ENCODE measurements at places on chromosomes 2 and 18.

- DNase-seq = peak; percentile 77
Measured at GRCh38 chr2:112579241-112579640, 5.2 kb upstream of the CHCHD5 start.

DNA sequence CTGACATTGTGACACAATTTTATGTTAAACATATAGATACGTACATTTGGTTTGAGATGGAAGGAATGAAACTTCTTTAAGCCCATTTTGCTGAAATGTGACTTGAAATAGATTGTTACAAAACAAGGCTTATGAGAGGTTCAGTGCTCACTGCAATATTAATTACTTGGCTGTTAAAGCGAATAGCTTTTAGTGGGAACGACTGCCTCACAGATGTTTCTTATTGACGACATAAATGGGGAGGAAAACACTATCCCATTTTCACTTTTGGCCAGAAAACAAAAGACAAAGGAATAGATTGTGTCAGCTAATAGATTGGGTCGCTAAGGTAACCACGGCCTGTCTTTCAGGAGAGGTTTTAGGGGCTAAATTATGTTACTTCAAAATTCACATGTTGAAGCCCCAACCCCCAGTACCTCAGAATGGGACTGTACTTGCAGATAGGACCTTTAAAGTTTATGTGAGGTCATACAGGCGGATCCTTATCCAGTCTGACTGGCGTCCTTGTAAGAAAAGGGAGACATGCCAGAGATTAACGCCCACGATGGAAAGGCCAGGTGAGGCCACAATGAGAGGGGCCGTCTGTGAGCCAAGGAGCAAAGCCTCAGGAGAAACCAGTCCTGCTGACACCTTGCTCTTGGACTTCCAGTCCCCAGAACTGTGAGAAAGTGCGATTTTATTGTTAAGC, 10.8 kb downstream of the INPP1 start:
- no peak for DNase-seq

GRCh38 chr2:64062840-64063239, 43.6 kb upstream of the VPS54 start:
- peak; percentile 34 for DNase-seq

GRCh38 chr2:163119966-163120365, 281.4 kb upstream of the KCNH7 start:
- no peak for DNase-seq

- DNase-seq = peak; percentile 42
Measured at GRCh38 chr18:47595831-47596501, 334.5 kb downstream of the SMAD2 start.

DNA sequence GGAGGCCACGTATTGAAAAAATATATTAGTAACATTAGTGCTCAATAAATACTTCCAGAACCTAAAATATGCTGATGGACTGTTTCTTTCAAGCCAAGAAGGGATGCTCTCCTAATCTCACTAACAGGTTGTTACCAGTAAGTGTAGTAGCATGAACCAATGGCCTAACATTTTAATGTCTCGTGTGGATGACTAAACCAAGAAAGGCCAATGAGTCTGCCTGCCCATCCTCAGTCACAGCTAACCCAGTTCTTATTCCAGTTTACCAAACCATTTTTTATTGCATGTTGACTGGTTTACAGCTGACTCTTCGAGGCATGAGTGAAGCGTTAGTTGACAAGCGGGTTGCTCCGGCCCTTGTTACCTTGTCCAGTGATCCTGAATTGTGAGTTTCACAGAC, 45.1 kb upstream of the TNFRSF11A start:
- no peak for DNase-seq

- no peak for DNase-seq
Measured at GRCh38 chr2:217290467-217290866, 430.6 kb upstream of the TNP1 start.

- DNase-seq = no peak
Measured at GRCh38 chr2:8999102-8999446, 4.4 kb downstream of the MBOAT2 start.

DNA sequence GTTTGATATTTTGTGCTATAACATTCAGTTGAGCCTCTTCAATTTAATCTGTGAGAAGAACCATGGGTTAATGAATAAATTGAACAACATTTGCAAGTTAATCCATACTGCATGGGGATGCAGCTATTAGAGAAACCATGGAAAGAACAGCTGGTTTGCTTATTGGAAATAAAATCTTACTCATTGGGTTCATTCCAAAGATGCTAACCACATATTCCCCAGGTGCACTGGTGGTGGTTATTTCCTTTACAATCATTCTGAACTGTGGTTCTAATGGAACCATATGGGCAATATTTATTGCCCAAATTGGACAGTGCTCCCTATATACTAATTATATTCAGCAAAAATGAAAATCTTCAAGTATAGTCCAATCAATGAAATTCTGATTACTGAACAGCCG, 1200.4 kb upstream of the CDH2 start:
- no peak for DNase-seq

DNA sequence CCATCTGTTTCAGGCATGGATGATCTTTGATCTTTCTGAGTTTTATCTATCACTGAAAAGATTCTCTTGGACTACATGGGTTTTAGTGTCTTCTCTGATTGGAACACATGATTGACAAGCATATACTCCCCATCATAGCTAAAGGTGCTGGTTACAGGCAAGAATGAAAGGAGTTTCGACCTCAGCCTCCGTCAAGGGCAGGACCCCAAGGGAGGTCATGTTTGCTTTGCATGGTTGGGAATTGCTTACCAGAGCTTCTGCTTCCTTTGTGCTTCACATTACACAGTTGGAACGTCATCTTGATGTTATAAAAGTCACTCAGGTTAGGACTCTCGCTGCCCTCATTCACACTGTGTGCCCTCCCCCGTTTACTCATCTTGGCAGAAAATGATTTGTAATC, 287.7 kb downstream of the PIK3C3 start:
- no peak for DNase-seq

GRCh38 chr2:218003281-218003944, 618 bp upstream of the TNS1 start:
- DNase-seq = no peak

- DNase-seq = no peak
Measured at GRCh38 chr2:191638079-191638801, 39.7 kb upstream of the NABP1 start.

DNA sequence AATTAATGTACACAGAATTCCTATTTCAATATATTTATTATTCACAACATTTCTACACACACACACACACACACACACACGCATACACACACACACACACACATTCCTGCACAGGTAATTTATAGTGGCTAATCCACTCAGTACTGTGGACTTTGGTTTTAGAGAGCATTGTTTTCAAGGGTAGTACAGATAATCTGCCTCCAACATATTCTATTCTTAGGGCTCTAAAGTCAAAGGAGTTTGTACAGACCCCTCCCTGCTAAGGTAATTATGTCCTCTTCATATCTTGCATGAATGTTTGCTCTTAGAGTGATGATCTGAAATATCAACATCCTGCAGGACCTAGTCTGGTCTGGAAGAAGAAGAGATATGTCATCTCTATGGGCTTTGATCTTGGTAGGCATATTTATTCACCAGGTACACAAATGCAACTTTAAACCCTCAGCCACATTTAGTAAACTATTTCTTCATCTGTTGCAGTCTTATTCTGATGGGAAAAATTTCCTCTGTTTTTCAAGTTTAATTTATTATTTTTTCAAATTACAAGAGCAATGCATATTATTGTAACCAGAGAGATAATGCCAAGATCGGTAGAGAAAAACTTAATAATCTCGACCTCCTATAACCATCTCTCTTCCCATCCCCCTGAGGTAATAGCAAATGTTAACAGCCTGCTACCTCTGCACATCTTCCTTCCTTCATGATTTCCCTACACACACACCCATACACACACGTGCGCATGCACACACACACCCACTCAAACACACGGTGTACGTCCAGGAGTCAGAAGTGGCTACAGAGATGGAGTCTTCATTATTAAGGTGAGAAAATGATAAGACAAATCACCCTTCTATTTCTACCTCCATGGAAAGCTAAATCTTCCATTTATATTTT, 18.3 kb upstream of the POLE4 start:
- no peak for DNase-seq

DNA sequence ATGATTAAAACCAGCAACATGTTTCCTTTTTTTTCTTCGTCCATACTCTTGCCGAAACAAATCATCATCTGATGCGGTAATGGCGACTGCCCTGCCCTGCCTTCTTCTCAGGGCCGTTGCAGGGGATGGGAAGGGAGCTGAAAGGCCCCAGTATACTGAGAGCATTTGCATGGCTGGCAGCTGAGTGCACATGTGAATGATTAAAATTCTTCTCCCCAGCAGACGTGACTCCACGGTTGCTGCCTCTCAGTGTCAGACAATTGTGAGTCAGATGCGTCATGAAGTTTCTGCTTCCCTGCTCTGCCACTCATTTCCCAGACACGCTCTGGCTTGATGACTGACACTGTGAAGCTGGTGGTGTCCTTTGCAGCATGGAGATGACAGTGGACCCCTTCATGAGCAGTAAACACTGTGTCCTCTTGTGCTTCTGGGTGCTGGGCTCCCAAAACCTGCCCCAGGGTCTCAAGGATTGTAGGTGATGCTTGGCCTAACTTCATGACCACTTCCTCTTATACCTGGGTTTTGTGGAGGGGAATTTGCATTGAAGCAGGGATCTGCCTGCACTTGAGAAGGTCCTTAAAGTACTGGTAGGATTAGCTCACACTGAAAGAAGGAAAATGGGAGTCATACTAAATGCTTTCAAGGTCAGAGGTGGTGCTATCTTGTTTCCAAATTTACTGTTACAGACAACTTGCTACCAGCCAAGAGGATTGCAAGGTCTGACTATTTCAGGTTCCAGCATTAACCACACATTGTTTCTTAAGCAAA, 222.5 kb upstream of the COPS8 start:
- no peak for DNase-seq

GRCh38 chr2:28404086-28404485, 11.4 kb downstream of the FOSL2 start:
- DNase-seq = no peak

DNA sequence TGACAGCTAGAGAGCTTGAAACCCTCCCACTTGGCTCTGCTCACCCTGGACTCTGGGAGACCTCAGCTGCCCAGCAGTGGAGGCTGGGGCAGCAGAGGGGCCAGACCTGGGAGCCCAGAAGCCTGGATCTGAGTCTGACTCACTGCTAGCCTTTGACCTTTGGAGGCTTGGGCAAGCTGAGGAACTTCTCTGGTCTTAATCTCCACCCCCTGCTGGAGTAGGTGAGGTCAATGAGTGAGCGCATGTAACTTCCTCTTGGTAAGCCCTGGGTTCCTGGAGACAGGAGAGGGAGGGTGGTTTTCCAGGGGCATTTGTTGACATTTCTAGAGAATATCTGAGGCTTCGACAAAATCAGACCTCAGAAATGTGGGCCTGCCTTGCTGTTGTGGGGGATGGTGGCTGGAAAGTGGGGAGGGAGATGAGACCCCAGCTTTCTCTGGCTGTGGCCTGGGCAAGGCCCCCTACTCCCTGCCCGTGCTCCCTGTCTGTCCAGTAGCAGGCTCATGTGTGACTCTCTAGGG, 73.0 kb upstream of the YWHAQ start:
- DNase-seq = peak; percentile 97

DNA sequence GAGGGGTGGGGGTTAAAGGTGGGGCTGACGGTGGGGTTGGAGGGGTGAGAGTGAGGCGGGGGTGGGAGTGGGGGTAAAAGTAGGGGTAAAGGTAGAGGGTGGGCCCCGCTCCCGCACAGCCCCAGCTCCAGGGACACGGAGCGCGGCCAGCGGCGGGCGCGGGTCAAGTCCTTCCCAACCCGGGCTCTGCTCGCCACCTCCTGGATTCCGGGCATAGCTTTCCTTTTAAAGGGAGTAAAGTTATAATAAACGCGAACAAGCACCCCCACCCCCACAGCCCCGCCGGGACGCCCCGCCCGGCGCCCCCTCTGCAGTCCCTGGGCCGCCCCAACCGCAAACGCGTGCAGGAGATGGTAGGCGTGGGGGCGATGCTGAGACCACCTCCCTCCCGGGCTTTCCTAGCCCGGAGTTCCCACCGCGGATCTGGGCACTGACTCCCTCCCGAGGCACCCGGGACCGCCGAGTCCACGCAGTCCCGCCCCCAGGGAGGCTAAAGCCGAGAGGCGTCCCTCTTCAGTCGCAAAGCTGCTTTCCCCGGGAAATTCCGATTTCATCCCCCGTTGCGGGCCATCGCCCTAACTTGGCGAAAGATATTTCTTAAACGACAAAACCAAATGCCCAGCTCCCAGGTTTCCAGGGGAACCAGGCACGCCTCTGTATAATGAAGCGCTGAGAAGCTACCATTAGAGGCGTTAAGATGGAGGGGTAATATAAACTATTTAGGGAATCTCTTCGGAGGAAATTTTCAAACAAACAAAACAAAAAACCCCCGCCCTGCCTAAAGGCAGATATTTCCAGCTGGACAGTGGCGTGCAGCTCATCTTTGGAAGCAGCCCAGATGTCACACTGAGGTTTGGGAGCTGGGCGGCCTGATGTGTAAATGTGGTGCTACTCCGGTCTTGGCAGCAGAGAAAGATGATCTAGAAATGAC, at the start of gene LIMS2:
Gene LIMS2, minus strand, starts transcription at position 200 of the 931 bp plus-strand sequence. CDS start 506 bp downstream, outside the sequence.
- no peak for DNase-seq

GRCh38 chr2:44397447-44398175, 35.9 kb downstream of the CAMKMT start:
- no peak for DNase-seq

GRCh38 chr2:23767876-23768621, 158.9 kb downstream of the ATAD2B start:
- DNase-seq = no peak

DNA sequence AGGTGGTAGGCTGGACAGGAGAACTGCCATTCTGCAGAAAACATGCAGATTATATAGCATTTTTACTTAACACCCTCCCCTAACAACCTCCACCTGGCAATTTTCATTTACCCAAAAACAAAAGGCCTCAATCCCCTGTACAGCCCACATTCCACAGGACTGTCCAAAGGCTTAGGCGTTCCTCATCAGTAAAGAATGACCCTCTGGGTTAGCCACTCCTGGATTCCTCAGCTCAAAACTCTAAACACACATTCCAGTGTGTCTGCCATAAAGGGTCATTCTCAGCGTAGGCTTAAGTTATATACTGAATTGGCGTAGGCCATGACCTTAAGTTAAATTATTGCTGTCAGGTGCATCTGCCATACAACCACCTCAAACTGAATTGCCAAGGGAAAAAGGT, 261.8 kb upstream of the CHAC2 start:
- peak; percentile 46 for DNase-seq
